ENCODE measurements at places on chromosomes 13 and 19.

- DNase-seq, result no peak
Observed at GRCh38 chr13:31201341-31202031, 1.7 kb downstream of the B3GLCT start.

GRCh38 chr13:39433651-39434050, 169.3 kb downstream of the LHFPL6 start:
- DNase-seq, result no peak

- no peak for DNase-seq
Observed at GRCh38 chr19:16901491-16902175, 12.8 kb downstream of the F2RL3 start.

DNA sequence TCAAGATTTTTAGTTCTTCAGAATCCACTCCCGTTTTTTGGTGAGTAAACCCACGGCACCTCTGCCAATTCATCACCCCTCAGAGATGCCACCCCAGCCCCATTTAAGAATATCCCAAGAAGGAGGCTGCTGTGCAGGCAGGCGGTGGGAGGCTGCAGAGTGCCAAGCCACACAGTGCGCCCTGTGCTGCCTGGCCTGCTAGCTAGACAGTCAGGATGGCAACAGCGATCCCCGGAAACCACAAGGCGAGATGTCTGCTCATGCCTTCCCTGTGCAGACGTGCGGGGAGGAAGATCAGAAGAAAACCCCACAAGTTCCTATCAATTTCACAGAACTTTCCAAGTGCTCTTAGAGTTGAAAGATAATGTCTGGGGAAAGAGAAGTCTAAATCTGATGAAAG, 64.8 kb upstream of the GPR183 start:
- DNase-seq, result no peak

GRCh38 chr19:9381361-9381785, 18.6 kb downstream of the ZNF177 start:
- DNase-seq, result no peak

DNA sequence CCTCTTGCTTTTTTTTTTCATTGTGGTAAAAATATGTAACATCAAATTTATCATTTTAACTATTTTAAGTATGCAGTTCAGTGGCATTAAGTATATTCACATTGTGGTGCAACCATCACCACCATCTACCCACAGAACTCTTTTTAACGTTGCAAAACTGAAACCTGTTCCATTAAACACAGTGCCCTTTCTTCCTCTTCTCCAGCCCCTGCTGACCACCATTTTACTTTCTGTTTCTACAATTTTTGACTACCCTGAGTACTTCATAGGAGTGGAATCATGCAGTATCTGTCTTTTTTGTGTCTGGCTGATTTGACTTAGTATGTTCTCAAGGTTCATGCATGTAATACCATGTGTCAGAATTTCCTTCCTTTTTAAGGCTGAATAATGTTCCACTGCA, 153.1 kb downstream of the FGF9 start:
- no peak for DNase-seq

DNA sequence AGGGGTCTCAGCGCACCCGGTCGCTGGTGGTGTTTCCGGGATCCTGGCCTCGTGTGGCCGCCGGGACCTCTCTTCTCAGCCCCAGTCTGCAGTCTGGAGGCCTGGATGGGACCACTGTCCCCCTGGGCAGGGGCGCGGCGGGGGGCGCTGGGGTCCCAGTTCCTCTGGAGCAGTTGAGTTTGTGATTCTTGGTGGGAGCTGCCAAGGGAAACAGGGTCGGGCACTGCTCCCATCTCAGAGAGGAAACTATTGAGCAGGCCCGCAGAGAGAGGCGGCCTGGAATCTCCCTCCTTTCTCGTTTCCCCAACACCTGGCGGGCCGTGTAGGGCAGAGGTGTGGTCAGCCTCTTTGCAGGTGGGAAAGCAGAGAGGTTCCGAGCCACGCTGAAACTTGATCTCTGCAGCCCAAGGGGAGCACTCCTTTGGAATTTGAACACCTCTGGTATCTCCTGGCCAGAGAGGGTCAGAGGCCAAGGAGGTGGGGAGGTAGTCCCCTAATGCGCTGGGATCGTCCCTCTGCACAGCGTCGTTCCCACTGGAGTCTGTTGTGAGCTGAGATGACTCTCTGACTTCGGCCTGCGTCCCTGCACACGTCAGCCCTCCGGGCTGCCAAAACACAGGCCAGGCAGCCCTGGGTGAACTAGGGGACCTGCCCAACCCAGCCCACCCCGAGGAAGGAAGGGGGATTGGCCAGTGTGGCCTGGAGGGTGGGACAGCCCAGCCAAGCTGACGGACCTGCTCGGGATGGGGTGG, 741 bp downstream of the PLEKHF1 start:
- no peak for DNase-seq

- no peak for DNase-seq
Observed at GRCh38 chr19:46404753-46405468, 8.5 kb downstream of the CCDC8 start.

Data from hippocampal formation (tissue), 2 donors.